Karpas-422 (cell line): ENCODE measurements at places on chromosomes 13 and 19.

DNA sequence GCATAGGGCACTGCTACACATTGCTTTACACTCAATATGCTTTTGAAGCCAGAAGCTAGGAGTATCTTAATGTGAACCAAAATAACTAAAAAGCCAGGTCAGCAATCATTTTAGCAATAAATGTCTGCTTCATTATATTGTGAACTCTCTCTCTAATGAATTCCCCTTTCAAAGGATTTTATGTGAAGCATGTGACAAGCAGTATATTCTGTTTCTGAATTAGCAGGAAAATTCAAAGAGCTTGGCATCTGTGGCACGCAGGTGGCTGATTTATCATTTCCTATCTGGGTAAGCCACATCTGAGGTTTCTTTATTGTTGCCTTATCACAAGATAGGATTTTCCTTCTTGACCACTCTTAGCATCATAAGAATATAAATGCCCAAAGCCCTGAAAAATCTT is 56.8 kb upstream of the KLF12 start:
- no peak for DNase-seq

DNA sequence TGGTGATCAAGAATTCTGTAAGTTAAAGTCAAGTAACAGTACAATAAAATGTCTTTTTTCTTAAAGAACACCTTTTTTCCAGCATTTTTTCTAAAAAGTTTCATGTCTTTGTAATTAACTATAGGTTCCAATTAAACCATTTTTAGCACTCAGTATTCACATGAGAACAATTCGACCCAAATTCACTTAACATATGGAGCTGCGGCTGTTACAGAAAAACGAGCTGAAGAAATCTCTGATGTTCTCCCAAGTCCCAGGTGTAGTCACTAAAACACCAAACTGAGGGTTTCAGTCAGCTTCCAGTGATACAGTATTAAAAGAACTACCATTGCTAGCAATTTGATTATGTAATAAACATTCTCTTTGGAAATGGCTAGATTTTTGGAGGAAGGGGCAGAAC is 117.6 kb downstream of the TNFSF13B start:
- no peak for DNase-seq

GRCh38 chr19:54875506-54875905 is 1.5 kb downstream of the FCAR start:
- peak; percentile 39 for DNase-seq

DNA sequence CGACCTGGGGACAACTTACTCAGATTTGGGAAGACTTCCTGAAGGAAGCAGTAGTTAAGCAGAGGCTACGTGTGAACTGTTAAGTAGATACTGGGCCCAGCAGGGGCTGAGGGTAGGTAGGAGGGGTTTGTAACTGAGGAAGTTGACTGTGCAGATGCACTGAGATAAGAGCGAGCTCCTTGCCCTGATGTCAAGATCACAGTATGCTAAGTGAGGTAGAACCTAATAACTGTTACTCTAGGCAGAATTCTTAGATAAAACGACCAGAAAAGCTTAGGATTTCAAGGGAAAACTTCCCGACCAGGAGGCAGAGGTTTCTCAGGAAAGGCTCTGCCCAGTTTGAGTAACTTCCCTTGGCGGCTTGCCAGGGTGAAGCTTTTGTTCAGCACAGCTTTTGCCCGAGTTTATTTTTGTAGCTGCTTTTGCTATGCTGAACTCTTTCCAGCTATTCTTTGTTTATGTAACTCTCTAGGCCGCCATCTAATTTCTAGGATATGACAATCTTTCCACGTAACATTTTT is 632.1 kb downstream of the DIAPH3 start:
- no peak for DNase-seq

GRCh38 chr19:48735031-48735615 is 5.3 kb downstream of the RASIP1 start:
- no peak for DNase-seq

- no peak for DNase-seq
Observed at GRCh38 chr13:94764576-94765321, 52.4 kb upstream of the SOX21 start.

- DNase-seq, result no peak
Observed at GRCh38 chr13:65653613-65654012, 1576.5 kb downstream of the PCDH9 start.

GRCh38 chr13:102198418-102199311 is 203.2 kb downstream of the FGF14 start:
- DNase-seq, result no peak

DNA sequence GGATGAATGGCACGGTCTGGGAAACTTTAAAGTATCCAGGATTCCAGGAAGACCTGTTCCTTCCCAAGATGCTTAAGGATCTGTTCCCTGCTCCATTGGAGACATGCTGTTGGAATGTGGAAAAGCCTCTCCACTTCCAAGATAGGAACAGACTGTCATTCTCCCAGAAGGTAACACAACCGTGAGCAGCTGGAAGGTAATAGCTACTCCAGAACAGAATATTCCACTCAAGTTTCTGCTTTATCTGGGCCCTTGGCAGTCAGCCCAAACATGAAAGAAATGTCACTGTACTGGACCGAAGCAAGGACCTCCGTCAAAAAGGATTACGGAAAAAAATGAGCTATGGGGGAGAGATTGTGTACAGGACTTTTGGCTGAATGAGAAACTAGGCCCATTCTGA is 420.9 kb upstream of the NBEA start:
- DNase-seq, result no peak

DNA sequence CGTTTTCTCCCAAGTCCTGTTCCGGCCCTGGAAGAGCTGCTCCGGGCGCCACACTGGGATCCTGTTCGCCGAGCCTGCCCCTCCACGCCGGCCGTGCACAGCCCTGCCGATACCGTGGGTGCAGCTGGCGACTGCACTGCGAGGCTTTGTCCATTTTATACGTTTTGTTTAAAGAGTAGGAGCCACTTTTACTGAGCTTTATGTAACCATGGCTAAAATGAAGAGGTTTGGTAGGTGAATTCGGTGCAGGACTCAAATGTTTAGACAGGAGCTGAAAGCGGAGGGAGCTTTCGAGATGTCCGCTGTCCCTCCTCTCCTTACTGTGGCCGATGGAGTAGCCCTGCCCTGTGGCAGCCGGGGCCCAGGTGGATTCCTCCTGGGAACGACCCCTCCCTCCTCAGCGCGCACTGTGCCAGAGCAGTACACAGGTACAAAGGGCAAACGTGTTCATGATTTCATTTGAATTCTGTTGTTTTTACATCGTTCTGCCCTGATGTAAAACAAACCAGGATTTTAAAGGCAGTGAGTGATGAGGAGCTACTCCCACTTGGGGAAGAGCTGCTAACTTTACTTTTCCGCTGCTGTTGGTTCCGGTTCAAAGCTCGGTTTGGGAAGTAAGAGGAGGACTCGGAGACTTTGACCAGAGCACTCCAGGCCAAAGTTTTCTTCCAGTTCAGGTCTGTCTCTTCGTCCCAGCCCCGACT is 1.7 kb downstream of the COL4A2 start:
- no peak for DNase-seq

DNA sequence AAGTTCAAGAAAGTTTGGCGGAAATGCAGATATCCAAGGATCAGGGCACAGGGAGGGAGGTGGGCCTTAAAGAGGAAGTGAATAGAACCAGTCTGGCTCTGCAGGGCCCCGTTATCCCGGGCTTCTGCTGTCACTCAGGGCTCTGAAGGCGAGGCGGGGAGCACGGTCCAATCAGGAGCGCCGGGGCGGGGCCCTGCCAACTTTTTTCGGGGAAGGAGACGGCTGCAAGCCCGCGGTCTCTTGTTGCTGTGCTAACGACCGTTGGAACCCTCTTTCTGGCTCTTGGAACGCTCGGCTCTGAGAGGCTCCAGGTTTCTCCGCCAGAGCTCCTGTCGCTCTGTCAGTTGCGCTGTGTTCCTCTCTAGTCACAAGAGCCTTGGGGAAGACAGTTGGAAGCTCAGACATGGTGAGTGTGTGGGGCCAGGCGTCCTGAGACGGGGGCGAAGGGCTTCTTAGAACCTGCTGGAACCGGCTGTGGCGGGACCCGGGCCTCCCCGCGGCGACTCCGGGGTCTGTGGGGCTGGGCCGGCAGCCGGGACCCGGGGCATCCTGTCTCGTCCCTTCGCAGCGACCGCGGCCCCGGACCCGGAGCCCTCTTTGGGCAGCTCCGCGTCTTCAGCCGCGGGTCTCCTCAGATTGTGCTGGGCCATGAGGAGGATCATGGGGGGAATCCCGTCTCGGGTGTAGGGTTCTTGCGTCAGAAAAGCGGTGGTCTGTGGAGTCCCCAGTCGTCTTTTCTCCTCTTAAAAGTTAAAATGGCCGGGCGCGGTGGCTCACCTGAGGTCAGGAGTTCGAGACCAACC is 27.7 kb downstream of the ZNF844 start:
- DNase-seq, result peak; percentile 96

DNA sequence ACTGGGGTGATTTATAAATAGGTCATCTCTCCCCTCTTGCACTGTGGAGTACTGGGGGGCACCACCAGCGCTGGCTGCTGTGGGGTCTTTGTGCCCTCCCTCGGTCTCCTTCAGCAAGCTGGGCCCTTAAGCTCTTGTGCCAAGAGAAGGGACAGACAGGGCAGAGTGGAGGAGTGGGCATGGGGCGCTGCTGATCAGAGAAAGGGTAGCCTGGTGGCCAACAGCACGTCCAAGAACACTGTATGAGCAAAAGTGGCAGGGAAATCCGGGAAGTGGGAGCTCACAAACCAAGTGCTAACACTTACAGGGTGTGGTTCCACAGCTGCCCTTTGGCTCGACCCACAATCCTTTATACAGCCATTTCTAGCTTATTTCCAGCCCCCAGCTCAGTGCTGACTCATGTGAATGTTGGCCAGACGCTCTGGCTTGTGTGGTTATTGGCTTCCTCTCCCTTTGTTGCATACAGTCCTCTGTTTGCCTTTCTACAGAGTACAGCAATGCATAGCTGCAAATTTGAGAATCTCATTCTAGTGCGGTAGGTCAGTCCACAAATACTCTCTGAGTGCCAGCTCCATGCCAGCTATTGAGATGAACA is 298.8 kb downstream of the SHISA2 start:
- no peak for DNase-seq

DNA sequence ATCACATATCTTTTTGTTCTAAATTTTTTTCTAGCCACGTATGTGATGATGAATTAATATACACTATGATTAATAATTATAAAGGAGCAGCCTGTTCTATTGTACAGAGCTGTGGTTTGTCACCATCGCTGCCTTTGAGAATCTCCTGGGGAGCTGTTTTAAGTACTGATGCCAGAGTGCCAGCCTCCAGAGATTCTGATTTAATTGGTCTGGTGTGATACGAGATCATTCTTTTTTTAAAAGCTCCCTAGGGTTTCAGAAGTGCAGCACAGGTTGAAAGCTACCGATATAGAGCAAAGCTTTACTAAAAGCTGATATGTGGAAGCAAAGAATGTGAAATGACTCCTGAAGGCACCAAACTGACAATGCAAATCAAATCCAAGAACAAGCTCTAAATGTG is 314.7 kb downstream of the ITGBL1 start:
- no peak for DNase-seq

- DNase-seq, result no peak
Observed at GRCh38 chr13:75482820-75483079, 781 bp upstream of the TBC1D4 start.

- DNase-seq, result no peak
Observed at GRCh38 chr13:101059793-101060192, 356.5 kb downstream of the NALCN start.
